Femur (tissue), 1 donor: ENCODE measurements at places on chromosomes 1 and 21.

DNA sequence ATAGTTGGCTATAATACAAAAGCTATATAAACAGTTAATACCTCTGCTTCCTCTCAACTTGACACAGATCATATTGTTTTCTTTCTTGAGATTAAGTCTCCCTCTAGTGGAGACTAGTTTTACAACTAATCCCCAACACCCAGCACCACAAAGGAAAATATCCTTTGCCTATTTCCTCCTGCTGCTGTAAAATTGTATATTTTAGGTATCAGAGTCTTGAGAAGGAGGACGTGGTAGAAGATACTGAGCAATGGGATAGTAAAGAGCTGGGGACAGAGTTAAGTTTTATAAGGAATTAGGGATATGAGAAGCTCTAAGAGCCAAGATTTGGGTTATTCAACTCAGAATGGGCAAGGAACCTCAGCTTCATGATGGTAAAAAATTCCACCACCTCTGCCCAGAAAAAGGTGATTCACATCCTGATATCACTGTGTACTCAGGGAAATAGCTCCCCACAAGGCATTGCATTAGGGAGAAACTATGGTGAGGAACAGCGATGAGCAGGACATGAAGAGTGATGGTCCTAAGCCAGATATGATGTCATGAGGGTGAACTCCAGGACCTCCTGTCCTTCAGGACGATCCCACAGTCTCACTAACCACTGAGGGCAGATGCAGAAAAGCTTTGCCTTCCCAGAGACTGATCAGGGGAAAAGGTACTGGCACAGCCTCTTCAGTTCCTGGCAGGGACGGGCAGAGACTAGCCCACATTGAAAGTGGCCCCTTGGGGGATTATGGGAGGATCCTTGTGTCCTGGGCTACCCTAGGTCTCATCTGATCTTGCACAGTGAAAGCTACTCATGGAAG, 14.7 kb upstream of the CFAP126 start:
- DNase-seq = no peak

GRCh38 chr1:116408193-116408592, 35.1 kb downstream of the ATP1A1 start:
- DNase-seq = no peak

- DNase-seq = no peak
Observed at GRCh38 chr21:16378525-16378924, 648.7 kb downstream of the USP25 start.

DNA sequence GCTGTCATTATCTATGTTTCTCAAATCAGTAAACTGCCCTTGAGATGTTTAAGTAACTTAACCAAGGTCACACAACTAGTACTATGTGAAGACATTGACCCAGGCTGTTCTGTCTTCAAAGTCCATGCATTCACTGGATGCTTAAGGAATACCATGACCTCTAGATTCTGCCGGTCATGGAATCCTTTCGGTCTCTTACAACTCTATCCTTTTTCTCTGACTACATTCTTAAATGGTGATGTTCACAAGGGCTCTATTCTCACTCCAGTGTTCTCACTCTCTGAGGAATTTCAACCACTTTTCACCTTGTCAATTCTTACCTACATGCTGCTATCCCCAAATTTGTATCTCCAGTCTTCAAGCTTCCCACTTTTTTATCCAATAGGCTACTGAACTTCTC, 15.2 kb downstream of the CRYZ start:
- DNase-seq = no peak
